T-cell (primary cell): ENCODE measurements at places on chromosomes 12 and 14. TPM values are rescaled to one million over a fixed set of nuclear protein-coding genes. Genes with fewer than 3 reads are reported as not detected.

- peaks cover 2% of the 10 kb centered on the region for H3K36me3 ChIP-seq
- peak; percentile 26 for DNase-seq
- peaks cover 80% of the 10 kb centered on the region for H3K4me1 ChIP-seq
Measured at GRCh38 chr12:53223389-53224060, 8.5 kb downstream of the RARG start.

DNA sequence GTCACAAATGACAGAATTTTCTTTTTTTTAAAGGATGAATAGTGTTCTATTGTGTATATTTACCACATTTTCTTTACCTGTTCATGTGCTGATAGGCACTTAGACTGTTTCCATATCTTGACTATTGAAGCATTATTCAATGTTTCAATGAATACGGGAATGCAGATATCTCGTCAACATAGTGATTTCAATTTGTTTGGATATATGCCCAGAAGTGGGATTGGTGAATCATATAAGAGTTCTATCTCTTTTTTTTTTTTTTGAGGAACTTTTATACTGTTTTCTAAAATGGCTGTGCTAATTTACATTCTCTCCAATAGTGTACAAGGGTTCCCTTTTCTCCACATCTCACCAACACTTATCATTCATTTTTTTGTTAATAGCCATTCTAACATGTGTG lies 97.9 kb upstream of the FAR2 start:
- no peaks in the 10 kb centered on the region for H3K27me3 ChIP-seq
- DNase-seq = no peak
- no peaks in the 10 kb centered on the region for H3K36me3 ChIP-seq
- H3K4me1 ChIP-seq = no peaks in the 10 kb centered on the region
- H3K27ac ChIP-seq = no peak overlapping the region

Gene DHRS1
- total RNA-seq = 35.3 TPM

GRCh38 chr14:101624536-101624935 lies 63.2 kb downstream of the DIO3 start:
- H3K4me1 ChIP-seq = peaks cover 2% of the 10 kb centered on the region
- no peaks in the 10 kb centered on the region for H3K36me3 ChIP-seq
- H3K27me3 ChIP-seq = no peaks in the 10 kb centered on the region
- DNase-seq = no peak

GRCh38 chr12:31342286-31342685 lies 16.3 kb upstream of the SINHCAF start:
- H3K4me1 ChIP-seq = no peaks in the 10 kb centered on the region
- H3K27ac ChIP-seq = no peak overlapping the region
- H3K27me3 ChIP-seq = no peaks in the 10 kb centered on the region
- DNase-seq = no peak
